ENCODE measurements at places on chromosomes 7 and 10. TPM values are rescaled to one million over a fixed set of nuclear protein-coding genes. Genes with fewer than 3 reads are reported as not detected.

Gene ENKUR
- 0.48 TPM for total RNA-seq

GRCh38 chr7:17446340-17446739, 147.9 kb downstream of the AHR start:
- DNase-seq, result peak; percentile 45

DNA sequence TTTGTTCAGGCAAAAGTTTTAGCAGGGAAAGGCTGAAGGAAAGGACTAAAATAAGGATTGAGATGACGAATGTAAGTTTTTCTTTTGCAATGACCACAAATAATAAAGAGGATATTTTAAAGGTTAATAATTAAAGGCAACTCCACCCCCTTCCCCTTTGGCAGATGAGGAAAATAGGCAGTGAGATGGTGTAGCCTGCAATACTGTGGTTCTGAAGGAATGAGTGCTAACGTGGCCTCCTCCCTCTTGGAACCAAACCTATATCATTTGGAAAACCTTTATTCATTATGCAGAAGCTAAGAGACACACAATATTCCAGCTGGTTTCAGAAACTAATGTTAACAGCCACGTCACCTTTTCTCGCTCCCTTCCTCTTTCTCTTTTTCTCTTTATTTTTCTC, 70.9 kb upstream of the COL1A2 start:
- no peak for DNase-seq

GRCh38 chr10:69434169-69434568, 17.1 kb upstream of the TSPAN15 start:
- DNase-seq, result no peak

DNA sequence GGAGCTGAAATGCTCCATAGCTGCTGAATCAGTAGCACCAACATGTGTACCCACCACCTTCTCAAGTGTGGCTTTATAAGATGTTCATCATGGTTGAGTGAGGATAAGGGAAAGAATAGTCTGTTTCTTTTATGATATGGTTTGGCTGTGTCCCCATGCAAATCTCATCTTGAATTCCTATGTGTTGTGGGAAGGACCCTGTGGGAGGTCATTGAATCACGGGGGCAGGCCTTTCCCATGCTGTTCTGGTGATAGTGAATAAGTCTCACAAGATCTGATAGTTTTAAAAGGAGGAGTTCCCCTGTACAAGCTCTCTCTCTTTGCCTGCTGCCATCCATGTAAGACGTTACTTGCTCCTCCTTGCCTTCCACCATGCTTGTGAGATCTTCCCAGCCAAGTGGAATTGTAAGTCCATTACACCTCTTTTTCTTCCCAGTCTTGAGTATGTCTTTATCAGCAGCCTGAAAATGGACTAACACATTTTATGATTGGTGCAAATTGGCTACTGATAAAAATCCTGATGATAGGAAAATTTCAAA, 799.9 kb downstream of the TNS3 start:
- DNase-seq, result no peak

GRCh38 chr10:77333610-77334340, 303.8 kb downstream of the KCNMA1 start:
- DNase-seq, result peak; percentile 76
